ENCODE measurements at places on chromosomes 2 and 18.

DNA sequence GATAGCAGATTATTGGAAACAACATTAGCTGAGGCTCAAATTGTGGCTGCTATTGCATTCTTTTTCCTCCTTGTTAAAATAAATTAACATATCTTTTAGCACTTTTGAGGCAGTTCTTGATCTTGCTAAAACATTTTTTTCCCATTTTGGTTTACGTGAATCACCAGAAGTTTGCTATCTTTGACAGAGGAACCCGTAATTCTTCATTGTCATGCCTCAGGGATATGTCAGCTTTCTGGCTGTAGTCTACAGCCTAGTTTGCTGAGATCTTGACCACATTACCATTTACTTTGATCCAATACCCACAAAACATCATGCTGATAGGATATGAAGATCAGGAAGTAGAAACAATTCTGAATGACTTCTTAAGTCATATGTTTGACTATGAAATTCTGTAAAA, 25.1 kb upstream of the FANCL start:
- DNase-seq, result no peak

DNA sequence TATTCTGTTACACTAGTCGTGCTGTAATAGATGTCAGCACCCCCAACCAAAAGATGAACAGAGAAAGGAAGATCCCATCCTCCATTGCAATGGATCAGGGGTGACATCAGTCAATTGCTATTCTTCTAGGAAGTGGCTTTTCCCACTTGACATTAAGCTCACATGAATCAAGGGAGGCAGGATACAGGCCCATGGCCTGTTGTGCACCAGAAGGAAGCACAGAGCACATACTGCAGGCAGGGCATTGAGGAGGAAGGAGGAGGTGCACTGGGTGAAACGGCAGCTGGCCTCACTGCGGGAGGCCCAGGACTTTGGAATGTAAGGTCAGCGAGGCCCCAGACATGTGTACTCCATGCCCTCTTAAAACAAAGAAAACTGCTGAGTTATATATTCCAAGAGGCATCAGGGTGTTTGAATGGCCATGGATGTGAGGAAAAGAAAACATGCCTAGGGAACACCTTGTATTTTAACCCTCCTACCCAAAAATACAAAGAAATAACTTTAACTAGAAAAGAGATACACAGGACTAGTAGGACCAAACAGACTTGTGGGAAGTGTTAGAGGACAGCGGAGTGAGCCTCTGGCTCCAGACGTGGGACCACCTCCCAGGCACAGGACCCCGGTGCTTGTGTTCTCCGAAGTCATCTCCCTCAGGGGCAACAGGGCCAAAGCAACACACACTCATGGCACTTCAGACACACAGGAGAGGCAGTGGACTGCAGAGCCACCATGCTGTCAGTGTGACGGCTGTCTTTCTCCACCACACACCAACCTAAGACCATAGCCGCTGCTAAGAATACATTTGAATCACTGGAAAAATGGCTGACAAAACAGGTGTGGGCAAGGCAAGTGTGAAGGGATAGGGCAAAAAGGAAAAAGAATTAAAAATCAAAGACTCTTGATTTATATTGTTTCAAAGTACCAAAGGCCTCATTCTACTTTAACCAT, 51.4 kb upstream of the RIOK3 start:
- DNase-seq, result no peak

DNA sequence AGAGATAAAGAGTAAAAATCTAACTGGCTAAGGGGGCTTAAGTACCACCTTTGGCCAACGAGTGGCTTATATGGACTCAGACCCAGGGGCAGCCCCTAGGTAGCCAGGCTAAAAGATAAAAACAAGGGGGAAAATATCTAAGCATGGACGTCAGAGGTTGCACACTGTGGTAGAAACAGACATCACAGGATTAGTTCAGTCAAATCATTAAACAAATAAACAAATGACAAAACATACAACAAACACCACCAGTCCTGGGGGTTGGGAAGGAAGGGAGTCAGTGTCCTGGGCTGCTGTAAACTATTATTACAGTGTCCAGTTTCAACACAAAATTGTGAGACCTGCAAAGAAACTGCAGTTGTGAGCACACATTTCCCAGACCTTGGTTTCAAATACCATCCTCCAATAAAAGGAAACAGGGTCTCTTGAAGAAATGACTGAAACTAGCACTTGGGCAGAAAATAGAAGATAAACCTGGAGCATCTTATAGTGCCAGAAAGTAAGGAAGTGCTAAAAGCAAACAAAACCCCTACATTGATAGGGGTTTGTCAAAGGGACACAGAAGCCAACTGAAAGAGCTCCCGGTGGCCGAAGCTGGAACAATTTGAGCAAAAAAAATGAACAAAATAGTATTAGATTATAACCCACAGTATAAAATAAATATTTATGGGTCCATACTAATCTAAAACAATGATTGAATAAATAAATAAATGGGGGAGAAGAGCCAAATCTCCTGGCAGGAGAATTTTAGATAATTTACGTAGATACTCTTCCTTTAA, 154.8 kb upstream of the KLF7 start:
- DNase-seq, result no peak

DNA sequence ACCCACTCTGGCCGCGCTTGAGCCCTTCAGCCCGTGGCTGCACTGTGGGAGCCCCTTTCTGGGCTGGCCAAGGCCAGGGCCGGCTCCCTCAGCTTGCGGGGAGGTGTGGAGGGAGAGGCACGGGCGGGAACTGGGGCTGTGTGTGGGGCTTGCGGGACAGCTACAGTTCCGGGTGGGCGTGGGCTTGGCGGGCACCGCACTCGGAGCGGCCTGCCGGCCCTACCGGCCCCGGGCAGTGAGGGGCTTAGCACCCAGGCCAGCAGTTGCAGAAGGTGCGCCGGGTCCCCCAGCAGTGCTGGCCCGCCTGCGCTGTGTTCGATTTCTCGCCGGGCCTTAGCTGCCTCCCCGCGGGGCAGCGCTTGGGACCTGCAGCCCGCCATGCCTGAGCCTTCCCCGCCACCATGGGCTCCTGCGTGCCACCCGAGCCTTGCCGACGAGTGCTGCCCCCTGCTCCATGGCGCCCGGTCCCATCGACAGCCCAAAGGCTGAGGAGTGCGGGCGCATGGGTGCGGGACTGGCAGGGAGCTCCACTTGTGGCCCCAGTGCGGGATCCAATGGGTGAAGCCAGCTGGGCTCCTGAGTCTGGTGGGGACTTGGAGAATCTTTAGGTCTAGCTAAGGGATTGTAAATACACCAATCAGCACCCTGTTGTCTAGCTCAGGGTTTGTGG, 173.7 kb upstream of the FIGN start:
- no peak for DNase-seq

- DNase-seq, result peak; percentile 67
Observed at GRCh38 chr2:209933499-209934483, 68.6 kb upstream of the RPE start.

DNA sequence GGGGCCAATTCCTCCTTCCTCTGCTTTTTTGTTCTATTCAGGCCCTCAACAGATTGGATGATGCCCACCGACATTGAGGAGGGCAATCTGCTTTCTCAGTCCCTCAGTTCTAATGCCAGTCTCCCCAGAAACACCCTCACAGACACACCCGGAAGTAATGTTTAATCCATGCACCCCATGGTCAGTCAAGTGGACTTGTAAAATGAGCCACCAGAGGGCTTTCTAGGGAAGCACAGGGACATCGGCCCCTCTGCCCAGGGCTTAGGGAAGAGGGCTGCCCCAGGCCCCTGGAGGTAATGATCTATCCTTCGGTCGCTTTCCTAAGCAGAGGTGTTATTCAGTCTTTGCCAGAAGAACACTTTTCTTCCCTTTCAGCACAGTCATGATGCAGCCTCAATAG, 107.4 kb downstream of the PDCL3 start:
- DNase-seq, result no peak

DNA sequence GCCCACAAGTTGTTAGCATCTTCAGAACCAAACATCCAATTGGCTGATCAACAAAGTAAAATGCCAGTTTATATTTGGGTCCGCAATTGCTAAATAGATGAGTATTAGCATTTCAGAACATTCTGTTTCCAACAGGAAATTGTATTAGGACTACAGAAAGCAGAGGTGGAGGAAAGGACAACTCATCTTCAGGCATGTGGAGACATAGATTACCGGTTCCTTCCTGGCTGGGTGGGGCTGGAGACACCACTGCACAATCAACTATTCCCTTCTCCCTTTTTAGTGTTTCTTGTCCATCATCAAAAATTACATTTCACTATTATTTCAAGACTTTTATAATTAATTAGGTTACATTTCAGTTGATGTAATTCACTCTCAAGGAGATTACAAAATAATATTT, 83.8 kb downstream of the ADAM23 start:
- no peak for DNase-seq

DNA sequence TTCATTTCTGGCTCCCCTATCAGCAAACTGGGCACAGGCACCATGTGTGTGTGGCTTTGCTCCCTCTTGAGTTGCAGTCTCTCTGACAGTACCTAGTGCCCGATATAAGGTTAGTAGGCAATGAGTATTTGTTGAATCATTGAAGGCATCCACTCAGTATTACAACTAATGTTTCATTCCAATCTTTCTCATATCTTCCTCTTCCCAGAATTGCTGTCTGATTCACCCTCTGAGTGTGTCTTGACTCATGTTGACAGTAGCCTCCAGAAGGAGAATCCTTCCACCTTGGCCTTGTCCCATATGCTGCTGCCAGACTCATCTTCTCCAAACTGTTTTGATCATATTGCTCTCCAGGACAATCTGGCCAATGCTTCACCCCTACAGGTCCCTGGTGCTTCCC, 202.5 kb downstream of the LRRTM1 start:
- no peak for DNase-seq

DNA sequence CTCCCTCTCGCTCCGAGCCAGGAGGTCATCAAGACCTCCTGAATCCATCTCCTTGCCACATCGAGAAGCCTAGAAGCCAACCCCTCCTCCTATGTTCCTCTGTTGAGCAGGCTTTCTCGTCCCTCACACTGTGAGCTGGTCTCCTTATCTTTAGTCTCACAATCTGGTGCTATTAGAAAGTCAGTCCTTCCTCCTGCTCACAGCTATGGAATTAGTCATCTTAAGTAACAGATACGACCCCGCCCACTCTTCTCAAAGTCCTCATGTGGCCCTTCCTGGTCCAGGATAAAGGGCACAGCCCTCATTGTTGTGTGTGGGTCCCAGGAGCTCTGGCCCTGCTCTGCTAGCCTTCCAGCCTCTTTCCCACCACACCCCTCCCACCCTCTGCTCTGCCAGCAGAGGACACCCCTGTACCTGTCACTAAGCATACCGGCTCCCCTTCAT, 41.4 kb upstream of the TRIB2 start:
- DNase-seq, result no peak

- DNase-seq, result no peak
Observed at GRCh38 chr2:9149726-9150567, 56.7 kb upstream of the ASAP2 start.

DNA sequence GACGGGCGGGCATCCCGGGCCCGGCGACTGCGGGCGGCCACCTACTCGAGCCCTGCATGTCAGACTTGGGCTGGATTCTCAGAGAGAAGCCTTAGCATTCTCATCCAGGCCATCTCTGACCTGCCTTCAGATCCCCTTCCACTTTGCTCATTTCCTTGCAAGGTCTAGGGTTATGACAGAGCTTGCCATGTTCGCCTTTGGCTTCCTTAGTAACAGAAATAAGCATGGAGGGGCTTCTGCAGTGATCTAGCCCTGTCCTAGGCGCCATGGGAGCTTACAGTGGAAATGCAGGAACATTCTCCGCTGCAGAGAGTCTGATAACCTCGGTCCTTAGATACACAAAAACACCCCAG, 632 bp upstream of the ACVR1 start:
- DNase-seq, result no peak

DNA sequence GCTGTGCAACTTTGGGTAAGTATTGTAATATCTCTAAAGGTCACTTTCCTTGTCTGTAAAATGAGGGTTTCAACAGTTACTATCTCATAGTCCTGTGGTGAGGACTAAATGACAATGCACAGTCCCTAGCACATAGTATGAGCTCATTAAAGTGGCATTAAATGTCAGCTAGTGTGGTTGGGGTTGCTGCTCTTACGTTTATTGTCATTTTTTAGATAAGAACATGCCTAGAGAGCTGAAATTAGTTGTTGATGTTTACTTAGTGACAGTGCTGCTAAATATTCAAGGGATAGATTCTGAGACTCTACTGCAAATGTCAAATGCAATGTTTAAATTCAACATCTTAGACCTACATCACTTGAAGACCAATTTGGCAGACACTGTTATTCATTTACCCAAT, 356.1 kb upstream of the ETAA1 start:
- DNase-seq, result no peak

DNA sequence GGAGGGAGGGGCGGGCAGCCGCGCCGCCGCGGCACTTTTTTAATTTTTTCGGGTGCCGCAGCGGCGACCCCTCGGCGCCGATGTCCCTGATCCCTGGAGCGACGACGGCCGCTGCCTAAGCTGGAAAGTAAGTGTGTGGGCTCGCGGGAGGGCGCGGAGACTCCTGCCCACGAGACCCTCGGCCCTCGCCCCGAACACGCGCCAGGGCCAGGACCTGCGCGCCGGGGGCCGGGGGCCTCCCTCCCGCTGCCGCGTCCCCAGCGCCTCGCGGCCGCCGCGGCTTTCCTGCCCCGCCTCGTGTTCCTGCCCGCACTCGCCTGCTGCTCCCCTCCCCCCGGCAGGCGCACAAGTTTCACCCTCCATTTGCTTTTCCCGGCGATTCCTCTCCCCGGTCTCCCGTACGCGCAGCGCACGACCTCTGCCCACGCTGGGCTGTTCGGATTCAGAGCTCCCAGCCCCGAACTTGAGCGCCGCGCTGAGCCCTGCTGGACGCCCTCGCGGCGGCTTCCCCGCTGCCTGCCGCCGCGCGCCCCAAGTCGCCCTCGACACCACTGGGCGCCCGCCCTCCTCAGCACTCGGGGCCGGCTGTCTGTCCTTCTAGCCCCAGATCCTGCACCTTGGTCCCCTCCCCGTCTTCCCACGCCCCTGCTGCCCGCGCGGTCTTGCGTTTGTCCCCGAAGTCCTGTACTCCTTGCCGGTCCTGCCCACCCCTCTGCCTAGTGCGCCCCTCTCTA, 507 bp downstream of the PKP4 start:
- DNase-seq, result peak; percentile 34

- DNase-seq, result no peak
Observed at GRCh38 chr2:150548527-150548926, 61.1 kb upstream of the RND3 start.

DNA sequence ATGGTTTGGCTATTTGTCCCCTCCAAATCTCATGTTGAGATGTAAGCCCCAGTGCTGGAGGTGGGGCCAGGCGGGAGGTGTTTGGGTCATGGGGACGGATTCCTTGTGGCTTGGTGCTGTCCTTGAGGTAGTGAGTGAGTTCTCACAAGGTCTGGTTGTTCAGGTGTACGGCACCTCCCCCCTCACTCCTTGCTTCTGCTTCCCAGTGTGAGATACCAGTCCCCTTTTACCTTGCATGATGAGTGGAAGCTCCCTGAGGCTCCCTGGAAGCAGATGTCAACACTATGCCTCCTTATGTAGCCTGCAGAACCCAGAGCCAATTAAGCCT, 232.6 kb downstream of the LDLRAD4 start:
- no peak for DNase-seq

DNA sequence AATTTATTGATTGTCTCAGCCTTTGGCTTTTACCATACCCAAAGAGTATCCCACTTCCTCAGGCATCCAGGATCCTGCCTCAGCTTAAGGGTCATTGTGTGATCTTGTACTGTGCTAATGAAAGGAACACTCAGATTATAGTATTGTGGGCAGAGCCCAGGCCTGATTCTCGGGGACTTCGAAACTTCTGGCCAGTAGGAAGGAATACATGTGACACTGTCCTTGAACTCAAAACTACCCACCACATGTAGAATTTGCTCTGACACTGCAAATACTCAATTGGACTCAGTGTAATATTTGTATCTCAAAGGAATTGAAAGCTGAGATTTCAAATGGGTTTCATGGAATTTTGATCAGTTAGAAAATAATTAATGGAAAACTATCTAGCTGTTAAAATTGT, 15.9 kb downstream of the DIS3L2 start:
- DNase-seq, result no peak
